Activated CD4-positive, alpha-beta T cell treated with anti-CD3 and anti-CD28 coated beads, Interleukin-2, amount 50 U/mL, for 1 hour (primary cell): ENCODE measurements at places on chromosomes 7 and 10.

DNA sequence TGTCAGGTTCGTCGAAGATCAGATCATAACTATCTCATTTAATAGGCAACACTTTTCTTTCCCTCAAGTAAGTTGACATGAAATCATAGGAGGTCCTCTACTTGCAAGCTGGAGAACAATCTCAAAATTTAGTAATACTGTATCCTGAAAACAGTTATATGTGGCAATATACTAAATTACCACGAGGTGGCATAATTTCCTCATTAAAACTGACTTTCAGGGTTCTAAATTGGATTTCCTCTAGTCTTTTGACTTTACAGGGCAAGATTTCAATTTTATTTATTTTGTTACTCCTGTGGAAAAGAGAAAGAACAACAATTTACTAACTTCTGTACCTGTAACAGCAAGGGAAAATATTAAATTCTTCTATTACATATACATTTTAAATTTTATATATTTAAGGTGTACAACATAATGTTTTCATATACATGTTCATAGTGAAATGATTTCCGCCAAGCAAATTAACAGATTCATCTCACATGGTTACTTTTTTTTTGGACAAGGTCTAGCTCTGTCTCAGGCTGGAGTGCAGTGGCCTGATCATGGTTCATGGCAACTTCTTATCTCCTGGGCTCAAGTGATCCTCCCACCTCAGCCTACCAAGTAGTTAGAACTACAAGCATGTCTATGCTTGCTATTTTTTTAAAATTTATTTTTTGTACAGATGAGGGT lies 53.4 kb upstream of the CYP2C18 start:
- DNase-seq = no peak

- DNase-seq = no peak
These were observed 351.2 kb downstream of the DGKB start for GRCh38 chr7:14551310-14551709.

DNA sequence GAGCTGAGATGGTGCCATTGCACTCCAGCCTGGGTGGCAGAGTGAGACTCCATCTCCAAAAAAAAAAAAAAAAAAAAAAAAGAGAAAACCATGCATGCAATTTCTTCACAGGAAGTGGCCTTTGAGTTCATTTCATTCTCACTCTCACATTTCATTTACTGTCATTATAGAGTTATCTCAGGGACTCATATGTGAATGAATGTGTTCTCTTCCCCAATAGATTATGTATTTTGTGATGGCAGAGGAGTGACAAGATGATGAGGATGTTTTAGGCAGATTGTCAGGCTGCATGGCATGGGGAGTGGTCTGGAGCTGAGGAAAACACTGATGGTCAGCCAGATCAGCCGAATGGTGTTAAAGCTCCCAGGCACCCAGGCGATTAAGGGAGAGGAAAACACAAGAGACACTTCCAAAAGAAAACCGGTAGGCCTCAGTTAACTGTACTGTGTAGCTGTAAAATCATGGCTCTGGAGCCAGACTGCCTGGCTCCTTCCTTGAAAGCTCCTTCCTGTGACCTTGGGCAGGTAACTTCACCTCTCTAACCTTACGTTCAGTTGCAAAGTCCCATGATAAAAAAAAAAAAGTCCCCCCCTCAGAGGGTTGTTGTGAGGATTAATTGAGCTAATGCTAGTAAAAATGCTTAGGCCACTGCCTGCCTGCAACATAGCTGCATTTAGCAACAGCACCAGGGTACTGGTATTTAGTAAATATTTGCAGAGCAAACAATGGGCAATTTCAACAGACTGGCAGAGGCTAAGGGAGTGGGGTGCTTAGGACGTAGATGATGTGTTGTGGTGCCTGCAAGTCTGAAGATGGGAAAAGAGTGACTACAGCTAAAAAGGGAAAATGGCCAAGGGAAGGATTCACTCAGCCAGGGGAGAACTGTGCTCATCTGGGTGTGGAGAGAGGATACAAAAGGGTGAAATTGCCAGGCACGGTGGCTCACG lies 6.9 kb downstream of the FRAT2 start:
- DNase-seq = no peak

GRCh38 chr10:72461085-72461484 lies 106.4 kb upstream of the DNAJB12 start:
- DNase-seq = no peak

GRCh38 chr7:157831143-157831905 lies 494.5 kb downstream of the DNAJB6 start:
- DNase-seq = no peak

DNA sequence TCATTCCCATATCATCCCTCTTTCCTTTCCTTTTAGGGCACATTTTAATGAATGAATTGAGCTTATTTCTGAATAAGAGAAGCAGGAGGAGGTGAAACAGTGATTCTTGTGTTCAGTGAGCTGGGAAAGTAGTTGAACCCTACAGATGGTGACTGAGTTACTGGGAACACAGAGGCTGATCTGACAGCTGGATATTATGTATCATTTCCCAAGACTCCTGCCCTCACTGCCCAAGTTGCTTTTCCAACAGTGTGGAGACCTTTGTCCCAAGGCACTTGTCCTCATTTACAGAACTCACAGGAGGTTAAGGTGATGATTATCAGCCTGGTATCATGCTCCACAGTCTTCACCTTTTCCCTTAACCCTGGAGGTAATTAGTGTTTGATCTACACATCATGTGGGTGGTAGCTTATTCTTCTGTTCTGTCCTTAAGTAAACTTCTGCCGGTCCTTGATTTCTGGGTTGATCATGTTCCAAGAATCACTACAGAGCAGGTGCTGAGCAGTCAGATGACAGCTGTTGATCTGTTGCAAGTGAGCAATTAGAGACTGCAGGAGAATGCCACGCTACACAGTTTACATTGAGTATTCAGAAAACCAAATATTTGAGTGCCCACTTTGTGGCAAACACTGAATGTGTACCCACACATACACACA lies 2.6 kb downstream of the PRLHR start:
- DNase-seq = no peak

DNA sequence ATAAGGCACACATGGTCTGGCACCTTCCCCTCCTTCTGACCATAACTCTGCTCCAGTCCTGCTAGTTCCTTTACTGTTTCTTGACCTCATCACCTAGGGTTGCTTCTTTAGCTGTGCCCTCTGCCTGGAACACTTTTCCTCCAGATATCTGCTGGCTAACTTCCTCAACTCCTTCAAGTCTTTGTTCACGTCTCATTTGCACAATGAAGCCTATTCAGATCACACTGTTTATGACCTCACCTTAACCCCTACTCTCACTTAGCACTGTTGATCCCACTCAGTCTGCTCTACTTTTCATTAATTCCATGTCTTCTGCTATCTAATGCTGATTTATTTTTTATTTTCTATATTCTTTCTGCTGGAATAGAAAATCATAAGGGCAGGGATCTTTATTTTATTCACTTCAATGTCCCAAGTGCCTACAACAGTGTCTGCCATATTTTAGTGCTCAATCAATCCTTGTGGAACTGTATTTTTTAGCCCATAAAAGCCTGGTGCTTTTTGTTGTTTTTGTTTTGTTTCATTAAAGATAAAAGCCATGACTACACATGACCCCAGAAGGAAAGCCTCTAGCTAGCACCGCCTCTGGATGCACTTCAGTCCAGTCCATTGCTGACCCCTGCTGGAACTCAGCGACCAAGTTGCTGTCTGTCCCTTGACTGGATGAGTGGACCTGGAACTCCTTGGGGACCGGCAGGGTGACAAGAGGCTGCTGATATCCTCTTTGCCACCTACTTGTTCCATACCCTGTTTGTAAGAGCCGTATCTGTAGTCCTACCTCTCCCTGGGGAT lies 12.3 kb downstream of the KLF14 start:
- DNase-seq = no peak

GRCh38 chr7:900331-901040 lies 24.1 kb downstream of the GET4 start:
- DNase-seq = no peak

GRCh38 chr7:50391386-50391785 lies 58.8 kb downstream of the FIGNL1 start:
- DNase-seq = no peak

DNA sequence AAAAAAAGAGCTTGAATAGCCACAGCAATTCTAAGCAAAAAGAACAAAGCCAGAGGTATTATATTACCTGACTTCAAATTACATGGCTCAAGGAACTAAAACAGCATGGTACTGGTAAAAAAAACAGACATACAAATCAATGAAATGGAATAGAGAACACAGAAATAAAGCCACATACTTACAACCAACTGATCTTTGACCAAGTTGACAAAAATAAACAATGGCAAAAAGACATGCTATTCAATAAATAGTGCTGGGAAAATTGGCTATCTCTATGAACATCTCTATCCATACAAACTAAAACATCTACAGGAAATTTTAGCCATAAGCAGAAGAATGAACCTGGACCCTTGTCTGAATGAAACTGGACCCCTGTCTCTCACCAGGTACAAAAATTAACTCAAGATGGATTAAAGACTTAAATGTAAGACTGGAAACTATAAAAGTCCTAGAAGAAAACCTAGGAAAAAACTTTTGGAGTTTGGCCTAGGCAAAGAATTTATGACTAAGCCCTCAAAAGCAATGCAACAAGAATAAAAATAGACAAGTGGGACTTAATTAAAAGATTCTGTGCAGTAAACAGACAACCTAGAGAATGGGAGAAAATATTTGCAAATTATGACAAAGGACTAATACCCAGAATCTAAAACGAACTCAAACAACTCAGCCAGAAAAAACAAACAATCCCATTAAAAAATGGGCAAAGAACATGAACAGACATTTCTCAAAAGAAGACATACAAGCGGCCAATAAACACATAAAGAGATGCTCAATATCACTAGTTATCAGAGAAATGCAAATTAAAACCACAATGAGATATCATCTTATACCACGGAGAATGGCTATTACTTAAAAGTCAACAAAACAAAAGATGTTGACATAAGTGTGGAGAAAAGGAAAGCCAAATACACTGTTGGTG lies 72.8 kb upstream of the DDC start:
- no peak for DNase-seq
